ENCODE measurements at places on chromosomes 4 and X.

- DNase-seq = no peak
Measured at GRCh38 chrX:75625232-75625631, 102.4 kb upstream of the ZDHHC15 start.

DNA sequence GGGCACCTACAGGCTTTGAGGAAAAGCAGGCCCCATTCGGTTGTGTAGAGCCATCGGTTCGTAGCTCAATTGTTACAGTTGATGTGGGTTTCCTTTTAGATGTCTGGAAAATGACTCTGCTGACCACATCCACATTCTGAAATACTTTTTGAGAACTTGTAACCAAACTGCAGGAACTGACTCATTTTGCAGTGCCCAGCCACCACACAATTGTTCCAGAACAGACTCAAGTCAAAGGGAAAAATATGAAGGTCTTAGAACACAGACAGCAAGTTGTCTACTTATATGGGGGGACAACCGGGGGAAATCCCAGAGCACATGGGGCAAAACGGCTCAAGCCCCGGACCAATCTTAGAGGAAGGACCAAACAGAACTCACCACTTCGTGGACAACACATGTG lies 557.6 kb upstream of the DIPK2B start:
- peak; percentile 13 for DNase-seq

GRCh38 chr4:77454858-77455257 lies 150.8 kb upstream of the CXCL13 start:
- DNase-seq = no peak

- peak; percentile 31 for DNase-seq
Measured at GRCh38 chr4:153189016-153189801, 15.0 kb upstream of the TRIM2 start.

DNA sequence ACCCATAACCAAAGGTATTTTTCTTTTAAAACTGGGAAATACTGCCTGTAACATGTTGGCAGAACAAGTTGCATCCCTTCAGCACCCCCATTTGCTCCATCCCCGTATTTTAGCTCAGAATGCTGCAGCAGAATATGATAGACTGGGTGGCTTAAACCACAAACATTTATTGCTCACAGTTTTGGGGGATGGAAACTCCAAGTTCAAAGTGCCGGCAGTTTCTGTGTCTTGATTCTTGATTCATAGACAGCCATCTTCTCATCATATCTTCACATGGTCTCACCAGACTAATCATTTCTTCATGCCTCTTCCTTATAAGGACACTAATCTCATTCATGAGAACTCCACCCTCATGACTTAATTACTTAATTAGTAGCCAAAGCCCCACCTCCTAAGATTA lies 10.5 kb upstream of the INPP4B start:
- no peak for DNase-seq

DNA sequence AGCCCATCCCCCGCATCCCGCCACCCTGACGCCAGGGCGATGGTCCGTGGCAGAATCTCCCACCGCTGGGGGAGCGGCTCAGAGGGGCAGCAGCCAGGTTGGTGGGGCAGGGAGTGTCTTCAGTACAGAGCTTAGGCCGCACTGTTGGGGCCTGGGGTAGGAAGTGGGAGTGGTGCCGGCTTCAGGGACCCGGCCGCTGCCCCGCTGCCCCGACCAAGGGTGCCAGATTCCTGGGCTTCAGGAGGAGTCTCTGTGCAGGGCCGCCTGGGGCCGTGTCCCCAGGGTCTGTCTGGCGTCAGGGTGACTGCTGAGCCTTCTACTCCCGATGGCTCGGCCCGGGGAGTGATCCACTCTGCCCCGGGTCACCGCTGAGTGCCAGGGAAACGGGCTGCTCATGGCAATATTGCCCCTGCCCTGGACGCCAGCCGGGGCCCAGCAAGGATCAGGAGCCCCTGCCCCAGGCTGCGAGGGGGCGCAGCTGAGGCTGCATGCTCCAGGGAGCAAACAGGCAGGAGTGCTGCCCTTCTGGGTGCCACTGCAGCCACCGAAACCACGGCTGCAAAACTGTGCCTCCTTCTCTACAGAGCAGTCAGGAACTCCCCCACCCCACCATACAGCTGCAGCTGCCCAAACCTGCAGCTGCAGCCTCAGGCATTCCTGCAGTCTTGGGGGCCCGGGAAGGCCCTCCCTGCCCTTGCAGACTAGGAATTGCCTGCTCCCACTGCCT lies 1206.1 kb downstream of the ARAP2 start:
- DNase-seq = peak; percentile 1

- peak; percentile 52 for DNase-seq
Measured at GRCh38 chrX:133670383-133670782, 255.1 kb upstream of the GPC4 start.

- DNase-seq = no peak
Measured at GRCh38 chrX:10395643-10396042, 224.7 kb downstream of the MID1 start.

Data from GM03348 (cell line).